ENCODE measurements at places on chromosomes 16 and 17.

DNA sequence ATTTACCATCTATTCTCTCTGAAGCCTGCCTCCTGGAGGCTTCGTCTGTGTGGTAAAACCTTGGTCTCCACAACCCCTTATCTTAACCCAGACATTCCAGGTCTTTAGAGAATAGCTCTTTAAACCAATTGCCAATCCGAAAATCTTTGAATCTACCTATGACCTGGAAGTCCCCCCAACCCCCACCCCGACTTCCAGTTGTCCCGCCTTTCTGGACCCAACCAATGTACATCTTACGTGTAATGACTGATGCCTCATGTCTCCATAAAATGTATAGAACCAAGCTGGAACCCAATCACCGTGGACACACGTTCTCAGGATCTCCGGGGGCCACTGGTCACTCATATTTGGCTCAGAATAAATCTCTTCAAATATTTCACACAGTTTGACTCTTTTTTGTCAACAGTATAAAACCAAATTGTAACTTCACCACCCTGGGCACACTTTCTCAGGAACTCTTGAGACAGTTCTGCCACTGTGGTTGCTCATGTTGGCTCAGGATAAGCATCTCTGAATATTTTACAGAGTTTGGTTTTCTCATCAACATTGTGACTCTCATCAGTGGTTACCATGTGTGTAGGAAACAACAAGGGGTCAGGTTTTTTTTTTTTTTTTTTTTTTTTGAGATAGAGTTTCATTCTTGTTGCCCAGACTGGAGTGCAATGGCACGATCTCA lies 18.1 kb upstream of the DNAH17 start:
- DNase-seq: no peak

GRCh38 chr16:89484923-89485679 lies 5.3 kb downstream of the ANKRD11 start:
- DNase-seq: no peak

- no peak for DNase-seq
Measured at GRCh38 chr17:17028059-17028877, 14.0 kb upstream of the MPRIP start.

DNA sequence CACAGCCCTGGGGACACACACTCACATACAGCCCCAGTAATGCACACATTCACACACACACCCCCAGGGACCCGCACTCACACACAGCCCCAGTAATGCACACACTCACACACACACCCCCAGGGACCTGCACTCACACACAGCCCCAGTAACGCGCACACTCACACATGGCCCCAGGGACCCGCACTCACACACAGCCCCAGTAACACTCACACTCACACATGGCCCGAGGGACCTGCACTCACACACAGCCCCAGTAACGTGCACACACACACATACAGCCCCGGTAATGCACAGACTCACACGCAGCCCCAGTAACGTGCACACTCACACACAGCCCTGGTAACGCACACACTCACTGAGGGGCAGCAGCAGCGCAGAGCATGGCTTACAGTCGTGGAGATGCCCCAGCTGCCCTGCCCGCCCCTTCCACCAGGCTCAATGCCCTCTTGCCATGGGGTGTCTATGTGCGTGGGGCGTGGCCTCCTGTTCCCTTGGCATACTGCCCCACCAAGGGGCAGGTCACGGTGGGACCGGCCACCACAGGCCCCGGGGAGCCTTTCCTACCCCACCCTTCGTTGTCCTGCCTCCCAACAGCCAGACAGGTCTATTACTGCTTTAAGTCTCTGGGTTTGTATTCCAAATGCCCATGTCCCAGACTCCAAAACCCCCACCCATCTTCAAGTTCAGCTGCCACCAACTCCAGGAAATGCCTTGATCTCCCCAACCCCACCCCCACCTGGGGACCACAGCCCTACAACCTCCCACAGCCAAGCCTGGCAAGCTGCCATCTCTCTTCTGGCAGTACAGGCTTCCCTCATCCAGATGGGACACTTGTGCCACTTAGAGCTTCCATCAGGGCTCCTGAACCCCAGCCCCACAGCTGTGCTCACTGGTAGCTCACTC lies 2.7 kb downstream of the CCDC102A start:
- DNase-seq: peak; percentile 36

GRCh38 chr16:12392585-12393091 lies 411.0 kb downstream of the CPPED1 start:
- no peak for DNase-seq

GRCh38 chr17:79944821-79945391 lies 90.8 kb downstream of the TBC1D16 start:
- no peak for DNase-seq

GRCh38 chr16:67150833-67151396 lies at the start of gene B3GNT9:
B3GNT9 (minus strand) TSS chr16:67150998; CDS start chr16:67150485, 513 bp downstream.
- no peak for DNase-seq

DNA sequence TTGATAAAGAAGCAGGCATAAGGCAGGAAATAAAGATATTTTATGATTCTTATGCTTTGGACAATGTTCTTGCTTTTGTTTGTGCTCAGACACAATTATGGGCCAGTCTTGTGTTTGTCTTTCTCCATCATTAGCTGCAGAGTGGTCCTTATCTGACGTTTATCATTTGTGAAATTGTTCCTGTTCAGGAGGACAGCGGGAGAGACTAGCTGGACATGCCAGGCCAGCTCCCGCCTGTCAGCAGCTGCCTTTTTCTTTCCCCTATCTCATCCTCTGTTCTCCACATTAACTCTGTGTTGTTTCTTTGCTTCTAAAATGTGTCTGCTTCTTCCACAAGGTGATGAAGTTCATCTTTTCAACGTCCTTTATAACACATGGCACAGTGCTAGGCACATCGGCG lies 333.5 kb downstream of the NPIPA8 start:
- DNase-seq: no peak

GRCh38 chr17:57092171-57092570 lies 7.1 kb downstream of the AKAP1 start:
- no peak for DNase-seq

DNA sequence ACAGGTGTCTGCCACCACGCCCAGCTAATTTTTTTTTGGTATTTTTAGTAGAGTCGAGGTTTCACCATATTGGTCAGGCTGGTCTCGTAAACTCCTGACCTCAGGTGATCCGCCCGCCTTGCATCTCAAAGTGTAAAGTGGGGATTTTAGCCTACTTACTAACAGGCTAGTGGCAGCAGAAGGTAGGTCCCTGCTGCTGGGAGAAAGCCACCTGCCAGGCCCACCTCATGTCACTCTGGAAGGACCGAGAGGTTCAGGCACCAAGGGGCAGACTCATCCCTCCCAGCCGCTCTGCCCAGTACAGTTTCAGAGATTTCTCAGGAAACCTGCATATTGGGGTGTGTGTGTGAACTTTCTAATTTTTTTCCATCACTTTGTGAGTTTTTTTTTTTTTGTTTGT lies 2.1 kb upstream of the RCVRN start:
- no peak for DNase-seq

DNA sequence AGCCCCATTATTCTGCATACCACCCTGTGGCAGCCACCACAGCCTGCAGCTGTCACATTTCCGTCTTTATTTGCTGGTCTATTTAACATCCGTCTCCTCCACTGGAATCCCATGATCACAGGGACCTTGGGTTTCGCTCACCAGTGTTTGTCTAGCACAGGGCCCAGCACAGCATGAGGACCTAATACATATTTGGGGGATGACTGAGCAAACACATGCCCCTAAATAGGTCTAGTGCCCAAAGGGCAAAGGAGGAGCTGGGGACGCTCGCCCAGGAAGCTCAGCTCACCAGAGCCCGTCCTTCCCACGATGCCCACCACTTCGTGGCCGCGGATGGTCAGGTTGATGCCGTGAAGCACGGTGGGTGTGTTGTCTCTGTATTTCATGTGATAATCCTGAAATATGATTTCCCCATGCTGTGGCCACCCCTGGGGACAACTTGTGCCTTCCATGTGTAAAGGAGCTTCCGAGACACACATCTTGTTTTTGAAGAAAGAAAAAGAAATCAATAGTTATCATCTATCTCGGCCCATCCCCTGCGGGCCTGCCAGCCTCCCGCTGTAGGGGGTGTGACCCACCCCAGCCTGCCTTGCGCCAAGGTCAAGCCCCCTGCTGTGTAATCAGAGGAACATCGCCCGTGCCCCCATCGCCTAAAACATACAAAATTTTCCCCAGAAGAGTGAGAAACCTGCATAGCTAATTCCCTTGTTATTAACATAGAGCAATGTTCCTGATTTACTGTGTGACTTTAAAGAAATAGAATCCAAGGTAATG lies 21.0 kb upstream of the ABCC12 start:
- no peak for DNase-seq

GRCh38 chr16:89949121-89949742 lies 677 bp downstream of the DEF8 start:
- DNase-seq: no peak

All from T-helper 22 cell (primary cell).